ENCODE measurements at places on chromosomes 12 and 14. TPM values are rescaled to one million over a fixed set of nuclear protein-coding genes. Genes with fewer than 3 reads are reported as not detected.

The BIN2 gene
- not detected for polyA plus RNA-seq

The KRT79 gene
- not detected for polyA plus RNA-seq

The CFAP54 gene
- polyA plus RNA-seq, result 3.6 TPM

DNA sequence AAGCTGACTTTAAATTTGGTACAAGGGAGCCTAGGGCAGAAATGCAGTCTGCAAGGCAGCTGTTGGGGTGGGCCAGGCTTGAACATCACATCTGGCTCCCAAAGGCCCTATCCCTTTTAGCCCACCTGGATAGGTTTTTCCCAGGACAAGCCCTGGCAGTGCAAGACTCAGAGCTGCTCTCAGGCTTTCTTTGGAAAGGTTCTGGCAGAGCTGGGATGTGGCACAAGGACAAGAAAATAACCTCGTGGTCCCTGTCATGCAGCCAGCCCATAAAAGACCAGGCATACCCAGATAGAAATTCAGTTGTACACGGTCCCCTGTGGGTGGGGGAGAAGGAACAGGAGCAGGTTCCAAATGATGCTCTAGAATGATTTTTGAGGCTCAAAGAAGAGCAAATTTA is 206.9 kb downstream of the TTC7B start:
- DNase-seq, result no peak

DNA sequence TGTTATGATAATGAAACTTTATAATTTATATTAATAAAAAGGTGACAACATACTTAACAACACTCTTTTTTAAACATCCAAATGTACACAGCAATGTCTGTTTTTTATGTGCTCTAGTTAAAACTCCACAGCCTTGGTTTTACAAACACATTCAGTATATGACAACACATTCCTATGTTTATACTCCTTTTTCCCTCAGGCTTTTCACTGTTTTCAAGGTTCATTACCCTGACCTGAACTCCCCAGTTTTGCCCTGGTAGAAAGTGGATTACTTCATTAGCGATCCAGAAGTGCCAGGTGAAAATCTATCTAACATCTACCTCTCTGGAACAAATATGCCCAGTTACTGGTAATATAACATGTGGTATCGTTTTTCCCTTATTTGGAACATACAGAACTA is 340.2 kb upstream of the DDHD1 start:
- DNase-seq, result no peak

- DNase-seq, result no peak
These were observed 341.1 kb downstream of the EMP1 start for GRCh38 chr12:13537623-13538022.

- DNase-seq, result no peak
These were observed 170.7 kb downstream of the PPFIA2 start for GRCh38 chr12:81588235-81589008.

DNA sequence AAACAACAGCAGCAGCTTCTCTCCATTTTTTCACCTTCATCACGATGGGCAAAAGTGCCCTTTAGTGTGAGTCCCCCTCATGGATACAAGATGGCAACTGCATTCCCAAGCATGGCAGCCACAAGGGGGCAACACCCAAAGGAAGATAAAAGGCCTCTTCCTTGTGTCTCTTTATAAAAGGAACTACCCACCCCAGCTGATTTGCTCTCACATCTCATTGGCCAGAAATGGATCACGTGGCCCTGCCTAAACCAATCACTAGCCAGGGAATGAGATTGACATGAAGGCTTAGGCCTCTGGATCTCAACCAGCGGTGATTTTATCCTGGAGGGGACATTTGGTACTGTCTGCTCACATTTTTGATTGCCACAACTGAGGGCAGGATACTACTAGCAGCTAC is 21.9 kb upstream of the IFT81 start:
- peak; percentile 65 for DNase-seq

Measured in endothelial cell of umbilical vein (primary cell).